ENCODE measurements at places on chromosomes 5 and 9.

- no peak for DNase-seq
These were observed 46.9 kb downstream of the RAB14 start for GRCh38 chr9:121154782-121155181.

- no peak for DNase-seq
These were observed 187.1 kb downstream of the FSTL4 start for GRCh38 chr5:133425222-133425621.

- no peak for DNase-seq
These were observed 48.1 kb downstream of the EBF1 start for GRCh38 chr5:159051421-159052282.

DNA sequence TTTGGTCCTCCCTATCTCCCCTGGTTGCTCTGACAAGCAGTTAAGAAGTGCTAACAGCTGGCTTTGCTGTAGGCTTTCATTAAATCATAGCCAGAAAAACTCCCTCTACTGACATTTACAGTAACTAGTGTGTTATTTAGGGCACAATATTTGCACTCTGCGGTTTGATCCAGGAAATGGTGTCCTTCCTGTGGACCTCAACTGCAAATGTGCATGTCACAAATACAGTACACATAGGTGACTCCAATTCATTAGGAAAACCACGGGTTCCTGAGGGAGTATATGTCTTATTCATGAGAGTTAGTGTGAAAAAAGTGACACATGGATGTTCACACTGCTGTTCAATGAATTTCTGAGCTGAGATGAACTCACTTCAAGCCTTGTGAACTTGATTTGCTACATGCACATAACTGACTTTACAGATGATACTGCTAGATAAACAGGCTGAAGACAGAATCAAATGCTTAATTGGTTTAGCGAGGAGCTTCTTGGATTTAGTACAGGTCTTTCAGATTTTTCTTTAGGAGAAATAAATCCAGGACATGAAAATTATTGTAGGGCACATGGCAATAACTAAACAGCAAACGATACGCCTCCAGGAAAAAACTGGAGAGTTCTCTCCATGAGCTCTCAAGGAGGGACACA is 281.5 kb downstream of the EFNA5 start:
- DNase-seq = no peak

DNA sequence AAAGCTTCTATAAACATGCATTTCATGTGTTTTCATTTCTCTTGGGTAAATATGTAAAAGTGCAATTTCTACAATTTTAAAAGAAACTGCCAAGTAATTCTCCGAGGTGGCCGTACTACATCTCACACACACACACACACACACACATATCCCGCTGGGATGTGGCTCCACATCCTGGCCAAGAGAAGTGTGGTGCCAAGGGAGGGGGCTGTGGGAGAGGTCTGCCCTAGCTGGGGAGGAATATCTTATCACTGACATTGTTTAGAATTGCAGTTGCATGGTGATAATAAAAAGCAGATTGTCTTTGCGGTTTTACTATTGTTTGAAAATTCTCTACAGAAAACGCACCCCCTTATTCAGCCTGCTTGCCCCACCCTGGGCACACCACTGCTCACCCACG is 558.4 kb downstream of the BNC2 start:
- no peak for DNase-seq

- no peak for DNase-seq
These were observed 120.1 kb upstream of the MYO10 start for GRCh38 chr5:17056141-17056631.

All from activated CD4-positive, alpha-beta T cell treated with anti-CD3 and anti-CD28 coated beads, Interleukin-2, amount 50 U/mL, for 48 hours (primary cell).